HCT116 (cell line): ENCODE measurements at places on chromosomes 7 and 10. TPM values are rescaled to one million over a fixed set of nuclear protein-coding genes. Genes with fewer than 3 reads are reported as not detected.
A peak's percentile ranks its signal among the peaks of the same experiment; 100 is the strongest.

Gene LLCFC1
- not detected for total RNA-seq

Gene CLRN3
- total RNA-seq: 0.39 TPM

Gene PBLD
- total RNA-seq: 2.2 TPM

Gene FAM25G
- total RNA-seq: not detected

Gene RNF32
- 3.4 TPM for total RNA-seq

Gene CRPPA
- total RNA-seq: 1.6 TPM

- no peak for DNase-seq
Observed at GRCh38 chr7:138907850-138908249, 73.3 kb downstream of the KIAA1549 start.

GRCh38 chr10:71697938-71698709, 21.5 kb downstream of the C10orf105 start:
- no peak for DNase-seq

- DNase-seq: no peak
Observed at GRCh38 chr10:112412696-112413095, 34.0 kb downstream of the ZDHHC6 start.

DNA sequence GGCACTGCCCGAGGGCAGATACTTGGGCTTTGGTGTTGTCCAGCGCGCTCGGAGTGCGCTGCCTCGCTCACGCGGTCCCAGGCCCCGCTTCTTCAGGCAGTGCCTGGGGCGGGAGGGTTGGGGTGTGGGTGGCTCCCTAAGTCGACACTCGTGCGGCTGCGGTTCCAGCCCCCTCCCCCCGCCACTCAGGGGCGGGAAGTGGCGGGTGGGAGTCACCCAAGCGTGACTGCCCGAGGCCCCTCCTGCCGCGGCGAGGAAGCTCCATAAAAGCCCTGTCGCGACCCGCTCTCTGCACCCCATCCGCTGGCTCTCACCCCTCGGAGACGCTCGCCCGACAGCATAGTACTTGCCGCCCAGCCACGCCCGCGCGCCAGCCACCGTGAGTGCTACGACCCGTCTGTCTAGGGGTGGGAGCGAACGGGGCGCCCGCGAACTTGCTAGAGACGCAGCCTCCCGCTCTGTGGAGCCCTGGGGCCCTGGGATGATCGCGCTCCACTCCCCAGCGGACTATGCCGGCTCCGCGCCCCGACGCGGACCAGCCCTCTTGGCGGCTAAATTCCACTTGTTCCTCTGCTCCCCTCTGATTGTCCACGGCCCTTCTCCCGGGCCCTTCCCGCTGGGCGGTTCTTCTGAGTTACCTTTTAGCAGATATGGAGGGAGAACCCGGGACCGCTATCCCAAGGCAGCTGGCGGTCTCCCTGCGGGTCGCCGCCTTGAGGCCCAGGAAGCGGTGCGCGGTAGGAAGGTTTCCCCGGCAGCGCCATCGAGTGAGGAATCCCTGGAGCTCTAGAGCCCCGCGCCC, at the start of gene NPY:
NPY (plus strand) TSS at position 294 of the 802 bp plus-strand sequence. CDS start 1,051 bp downstream, outside the sequence.
- DNase-seq: no peak

- DNase-seq: no peak
Observed at GRCh38 chr10:121288864-121289661, 309.2 kb downstream of the FGFR2 start.

DNA sequence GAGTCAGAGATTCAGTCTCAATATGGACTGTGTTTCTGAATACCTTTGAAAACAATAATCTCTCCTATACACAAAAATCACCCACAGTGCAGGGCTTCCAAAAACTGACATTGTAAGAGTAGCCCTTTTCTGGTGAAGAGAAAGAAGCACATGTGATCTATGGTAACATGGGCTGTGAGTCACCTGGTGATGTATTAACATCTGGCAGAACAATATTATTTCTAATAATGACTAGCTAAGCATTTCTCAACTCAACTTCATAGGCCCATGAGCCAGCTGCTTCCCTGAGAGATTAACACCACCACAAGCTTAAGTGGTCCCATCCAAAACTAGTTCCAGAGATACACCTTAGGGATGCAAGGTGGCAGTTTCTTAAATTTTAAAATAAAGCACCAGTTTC, 331.0 kb upstream of the NRP1 start:
- DNase-seq: no peak

DNA sequence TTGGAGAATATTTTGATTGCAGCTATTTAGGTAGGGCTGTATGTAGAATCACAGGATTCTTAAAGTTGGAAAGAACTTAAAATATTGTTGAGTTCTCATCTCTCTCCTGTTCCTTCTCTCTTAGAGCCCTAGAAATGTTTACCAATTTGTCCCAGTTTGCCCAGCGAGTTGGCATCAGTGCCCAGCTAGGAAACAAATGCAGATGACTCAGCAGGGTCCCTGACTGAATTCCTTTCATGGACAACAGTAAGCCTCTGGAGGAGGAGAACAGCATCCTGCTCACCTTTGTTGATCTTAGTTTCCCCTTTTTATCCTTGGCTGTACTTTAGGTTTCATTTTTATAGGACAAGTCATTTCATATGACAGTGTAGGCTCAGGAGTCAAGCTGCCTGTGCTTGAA, 89.3 kb downstream of the SEC23IP start:
- no peak for DNase-seq

- DNase-seq: no peak
Observed at GRCh38 chr10:35214607-35215020, 88.0 kb downstream of the CREM start.

GRCh38 chr10:75779276-75779675, 347.9 kb downstream of the LRMDA start:
- DNase-seq: no peak

DNA sequence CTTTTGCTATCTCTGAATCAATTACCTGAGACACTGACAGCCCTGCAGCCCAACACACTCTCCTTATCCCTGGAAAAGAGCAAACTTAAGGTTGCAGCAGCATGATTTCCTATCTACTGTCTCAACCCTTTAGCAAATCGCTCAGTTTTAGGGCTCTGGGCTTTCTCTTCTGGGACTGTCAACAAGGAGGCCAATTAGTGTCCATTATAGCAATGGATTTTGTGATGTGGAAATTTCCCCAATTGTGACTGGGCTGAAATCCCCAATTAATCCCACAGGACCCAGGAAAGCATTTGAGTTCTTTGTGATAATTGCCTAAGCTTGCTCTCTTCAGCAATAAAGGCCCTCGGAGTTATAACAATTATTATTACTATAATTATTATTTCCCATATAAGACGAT, 197.0 kb downstream of the ZNF438 start:
- DNase-seq: no peak

DNA sequence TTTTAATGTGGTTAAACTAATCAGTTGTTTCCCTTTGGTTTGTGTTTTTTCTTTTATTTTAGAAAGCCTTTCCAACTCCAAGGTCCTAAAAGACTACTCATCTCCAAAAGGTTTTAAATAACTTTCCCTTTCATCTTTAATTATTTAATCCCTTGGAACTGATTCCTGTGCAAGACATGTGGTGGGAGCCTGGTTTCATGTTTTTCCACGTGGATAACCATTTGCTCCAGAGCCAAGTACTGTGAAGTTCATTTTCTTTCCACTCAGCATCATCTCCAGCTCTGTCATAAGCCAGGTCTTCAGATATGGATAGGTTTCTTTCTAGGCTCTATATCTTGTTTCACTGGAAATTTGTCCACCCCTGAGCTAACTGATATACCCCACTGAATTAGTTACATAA, 16.7 kb downstream of the PPP1R3C start:
- no peak for DNase-seq

GRCh38 chr7:11343818-11344413, 370.2 kb downstream of the PHF14 start:
- peak; percentile 22 for DNase-seq
